ENCODE measurements at places on chromosomes 4 and X.

DNA sequence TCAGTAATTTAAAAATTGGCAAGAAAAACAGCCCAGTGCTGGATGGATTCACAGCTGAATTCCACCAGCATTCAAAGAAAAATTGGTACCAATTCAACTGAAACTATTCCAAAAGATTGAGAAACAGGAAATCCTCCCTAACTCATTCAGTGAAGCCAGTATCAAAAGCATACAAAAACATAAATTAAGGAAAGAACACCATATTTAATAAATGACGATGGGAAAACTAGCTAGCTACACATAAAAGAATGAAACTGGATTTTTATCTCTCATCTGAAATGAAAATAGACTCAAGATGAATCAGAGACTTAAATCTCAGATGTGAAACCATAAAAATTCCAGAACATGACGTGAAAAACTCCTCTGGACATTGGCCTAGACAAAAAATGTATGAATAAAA, 516.8 kb upstream of the SPANXN1 start:
- DNase-seq = no peak

DNA sequence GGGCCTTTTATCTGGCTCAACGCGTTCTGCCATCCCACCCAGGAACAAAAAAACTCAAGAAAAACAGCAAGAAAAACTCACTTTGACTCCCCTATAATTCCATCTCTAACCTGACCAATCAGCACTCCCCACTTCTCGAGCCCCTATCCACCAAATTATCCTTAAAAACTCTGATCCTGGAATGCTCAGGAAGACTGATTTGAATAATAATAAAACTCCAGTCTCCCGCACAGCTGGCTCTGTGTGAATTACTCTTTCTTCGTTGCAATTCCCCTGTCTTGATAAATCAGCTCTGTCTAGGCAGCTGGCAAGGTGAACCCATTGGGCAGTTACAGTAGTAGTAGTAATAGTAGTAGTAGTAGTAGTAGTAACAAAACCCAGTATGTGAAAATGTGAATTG, 165.7 kb upstream of the CASK start:
- no peak for DNase-seq

GRCh38 chrX:149987613-149988012, 49.3 kb upstream of the EOLA2 start:
- no peak for DNase-seq

- DNase-seq = peak; percentile 43
Measured at GRCh38 chrX:20265726-20266681, 705 bp downstream of the RPS6KA3 start.

- DNase-seq = no peak
Measured at GRCh38 chrX:65707151-65707550, 39.7 kb downstream of the MSN start.

DNA sequence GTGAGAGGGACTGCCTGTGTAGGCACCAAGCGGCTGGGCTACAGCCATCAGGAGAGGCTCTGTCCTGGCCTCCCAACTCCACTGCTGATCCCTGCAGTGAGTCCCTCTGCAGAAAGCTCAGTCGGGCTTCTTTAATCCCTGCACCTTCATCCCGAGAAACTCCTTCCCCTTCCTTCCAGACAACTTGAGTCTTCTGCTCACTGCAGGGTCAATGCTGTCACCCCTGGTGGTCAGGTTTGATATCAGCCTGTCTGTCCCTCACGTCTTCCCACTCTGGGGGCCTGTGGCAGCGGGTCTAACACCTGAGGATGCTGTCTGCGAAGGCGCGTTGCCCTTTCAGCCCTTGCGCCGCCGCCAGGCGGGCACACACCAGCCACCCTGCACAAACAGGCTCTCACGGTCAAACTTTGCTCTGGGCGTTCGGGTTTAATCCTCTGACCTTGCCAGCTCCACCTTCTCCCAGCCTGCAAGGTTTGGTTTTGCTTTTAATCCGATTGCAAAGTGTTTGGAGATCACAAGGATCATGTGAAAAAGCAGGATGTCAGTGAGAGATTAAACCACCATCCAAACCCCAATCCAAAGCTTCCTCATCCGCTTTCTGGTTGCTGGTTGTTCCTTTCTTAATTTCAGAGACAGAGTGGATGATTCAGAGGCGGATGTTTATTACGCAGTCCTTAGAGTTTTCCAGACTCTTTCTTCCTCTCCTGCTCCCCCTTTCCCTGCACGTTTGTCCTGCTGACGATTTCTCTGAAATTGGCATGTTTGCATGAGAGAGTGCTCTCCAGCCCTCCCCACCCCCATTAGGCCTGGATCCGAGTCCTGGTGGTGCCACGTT, 74.8 kb upstream of the SLC34A2 start:
- no peak for DNase-seq

DNA sequence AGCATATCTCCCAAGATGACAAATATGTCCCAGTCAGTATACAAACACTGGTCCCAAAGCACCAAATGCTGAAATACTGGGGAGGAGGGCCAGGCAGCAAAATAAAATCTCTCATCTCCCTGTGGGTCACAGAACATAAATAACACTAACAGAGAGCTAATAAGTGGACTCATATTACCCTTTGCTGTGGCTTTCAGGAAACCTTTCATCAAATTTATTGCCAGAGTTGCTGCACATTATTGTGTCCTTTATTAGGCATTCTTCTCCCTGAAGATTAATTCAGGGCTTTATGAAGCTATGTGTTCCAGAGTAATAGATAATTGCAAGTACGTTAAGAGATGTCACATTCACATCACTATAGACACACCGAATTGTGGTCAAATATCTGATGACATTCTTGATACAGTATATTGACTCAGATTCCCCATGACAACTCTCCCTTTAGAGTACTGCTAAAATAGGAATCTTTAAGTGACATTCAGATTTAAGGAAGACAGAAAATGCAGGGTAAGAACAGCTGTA, 124.1 kb upstream of the PRR32 start:
- DNase-seq = no peak

GRCh38 chr4:25058796-25059195, 28.1 kb upstream of the LGI2 start:
- DNase-seq = no peak

DNA sequence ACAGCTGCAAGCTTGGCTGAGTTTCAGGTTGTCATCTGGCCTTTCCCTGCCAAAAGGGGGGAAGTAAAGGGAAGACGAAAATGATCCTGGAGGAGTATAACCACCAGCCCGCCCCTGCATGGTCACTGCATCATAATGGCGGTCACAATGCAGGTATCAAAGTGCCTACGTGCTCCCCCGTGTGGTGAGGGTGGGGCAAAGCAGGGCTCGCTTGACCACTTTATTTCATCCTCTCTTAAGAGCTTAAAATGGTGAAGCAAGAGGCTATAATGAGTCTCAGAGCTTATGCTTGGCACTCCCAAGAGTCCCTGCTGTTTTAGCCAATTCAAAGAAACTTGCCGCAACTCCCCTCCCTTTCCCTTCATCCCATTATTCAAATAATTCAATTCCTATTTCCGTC, 105.6 kb downstream of the APOOL start:
- no peak for DNase-seq

DNA sequence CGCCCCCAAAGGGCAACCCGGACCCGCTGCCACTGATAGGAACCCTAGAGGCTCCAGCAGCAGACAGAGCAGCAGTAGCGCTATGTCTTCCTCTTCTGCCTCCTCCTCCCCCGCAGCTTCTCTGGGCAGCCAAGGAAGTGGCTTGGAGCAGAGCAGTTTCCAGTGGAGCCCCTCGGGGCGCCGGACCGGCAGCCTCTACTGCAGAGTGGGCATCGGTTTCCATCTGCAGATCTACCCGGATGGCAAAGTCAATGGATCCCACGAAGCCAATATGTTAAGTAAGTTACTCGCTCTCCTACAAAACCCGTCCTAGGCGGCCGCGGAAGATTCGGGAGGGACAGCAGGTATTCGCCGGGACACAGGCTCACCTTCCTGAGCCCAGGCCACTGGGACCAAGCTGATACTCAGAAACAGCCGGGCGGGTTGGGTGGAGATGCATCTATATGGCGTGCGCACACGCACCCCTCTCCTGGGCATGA, 477 bp downstream of the FGF5 start:
- no peak for DNase-seq

- DNase-seq = no peak
Measured at GRCh38 chr4:156924774-156925315, 46.8 kb downstream of the PDGFC start.

Data from activated CD4-positive, alpha-beta T cell treated with anti-CD3 and anti-CD28 coated beads for 4 hours (primary cell).